ENCODE measurements at places on chromosomes 2 and 18.

GRCh38 chr18:25169701-25170100 is 182.3 kb downstream of the ZNF521 start:
- DNase-seq, result no peak

DNA sequence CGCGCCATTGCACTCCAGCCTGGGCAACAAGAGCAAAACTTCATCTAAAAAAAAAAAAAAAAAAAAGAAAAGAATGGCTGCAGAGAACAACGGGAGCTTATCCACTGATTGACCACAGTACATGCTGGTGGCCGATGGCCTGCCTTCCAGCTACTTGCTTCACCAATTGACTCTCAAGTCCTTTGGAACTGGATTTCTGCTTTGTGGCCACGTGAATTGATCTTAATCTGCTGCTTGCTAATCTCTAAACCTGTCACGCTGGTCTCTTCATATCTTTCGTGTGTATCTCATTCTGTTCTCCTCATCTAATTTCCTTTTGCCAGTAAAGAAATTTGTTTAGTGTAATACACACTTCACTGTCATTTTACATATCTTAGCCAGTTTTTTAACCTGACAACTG is 512.5 kb upstream of the CNTNAP5 start:
- DNase-seq, result no peak

DNA sequence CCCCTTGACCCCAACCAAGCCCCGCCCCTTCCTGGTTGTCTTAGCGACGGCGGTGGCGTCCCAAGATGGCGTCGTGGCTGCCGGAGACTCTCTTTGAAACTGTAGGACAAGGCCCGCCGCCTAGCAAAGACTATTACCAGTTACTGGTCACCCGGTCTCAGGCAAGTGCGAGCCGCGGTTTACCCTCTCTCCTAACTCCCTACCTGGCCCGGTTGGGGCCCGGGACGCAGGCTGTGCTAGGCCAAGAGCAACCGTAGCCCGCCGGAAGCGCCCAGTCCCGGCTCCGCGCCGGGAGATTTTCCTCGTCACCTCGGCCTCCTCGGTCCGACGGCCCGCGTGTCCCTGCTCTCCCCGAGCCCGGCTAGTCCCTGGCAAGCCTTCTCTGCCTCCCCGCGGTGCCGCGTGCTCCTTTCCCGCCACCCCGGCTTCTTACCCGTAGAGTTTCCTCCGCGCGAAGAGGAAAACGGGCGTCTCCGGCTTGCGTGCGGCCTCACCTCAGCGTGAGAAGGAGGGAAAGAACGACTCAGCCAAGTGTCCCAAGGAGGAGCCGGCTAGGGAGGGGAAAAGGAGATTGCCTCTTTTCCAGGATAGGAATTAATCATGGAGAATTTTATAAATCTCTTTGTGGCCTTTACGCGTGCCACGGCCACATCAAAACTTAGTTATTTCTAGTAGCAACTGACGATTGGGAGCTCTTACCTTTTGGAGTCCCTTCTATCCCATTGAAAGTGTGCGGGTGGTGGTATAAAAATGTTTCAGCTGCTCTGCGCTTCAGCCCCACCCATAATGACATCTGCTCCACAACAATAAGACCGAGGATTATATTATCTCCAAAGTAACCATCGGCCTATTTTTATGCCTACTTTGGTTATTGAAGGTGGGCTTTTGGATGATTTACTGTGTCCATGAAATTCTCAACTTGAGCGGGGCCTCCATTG is at the start of gene FBXO36:
Gene FBXO36, plus strand, starts transcription at position 55 of the 938 bp plus-strand sequence. Its CDS starts 11 bp downstream, at position 66.
- DNase-seq, result peak; percentile 76

DNA sequence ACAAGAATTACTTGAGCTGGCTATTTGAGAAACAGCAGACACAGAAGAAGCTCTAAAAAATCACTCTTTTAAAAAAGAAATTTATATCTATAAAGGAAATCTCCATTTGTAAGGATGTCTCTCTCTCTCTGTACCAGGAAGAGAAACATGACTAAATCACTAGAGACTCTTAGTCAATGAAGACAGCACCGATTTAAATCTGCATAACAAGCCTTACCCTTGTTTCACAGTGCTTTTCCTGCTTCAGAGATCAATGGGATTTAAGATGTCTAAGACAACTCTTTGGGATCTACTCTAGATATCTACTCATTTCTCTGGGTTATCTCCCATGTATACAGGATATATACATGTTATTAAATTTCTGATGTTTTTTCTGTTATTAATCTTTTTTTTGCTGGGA is 359.2 kb upstream of the RND3 start:
- no peak for DNase-seq

GRCh38 chr2:74537140-74537539 is 7.4 kb downstream of the HTRA2 start:
- DNase-seq, result no peak

GRCh38 chr2:149145314-149146295 is 107.1 kb downstream of the LYPD6B start:
- DNase-seq, result no peak

DNA sequence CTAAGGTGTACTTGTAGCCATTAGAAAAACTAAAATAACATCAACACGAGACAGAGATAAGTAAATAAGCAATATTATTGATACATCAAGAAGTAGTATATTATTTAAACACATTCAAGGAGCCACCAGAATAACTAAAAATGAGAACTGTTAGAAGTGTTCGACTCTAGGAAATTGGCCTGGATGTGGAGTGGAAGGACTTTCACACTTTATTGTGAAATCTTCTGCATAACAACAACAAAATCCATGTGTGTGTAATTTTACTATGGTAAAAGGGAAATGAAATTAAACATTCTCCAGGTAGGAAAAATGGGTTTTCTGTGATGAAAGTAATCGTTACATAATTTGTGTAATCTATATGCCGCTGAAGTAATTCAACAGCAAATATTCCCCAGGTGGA is 96.3 kb upstream of the RNF152 start:
- DNase-seq, result no peak

- no peak for DNase-seq
These were observed 112.8 kb upstream of the GLS start for GRCh38 chr2:190767821-190768220.

DNA sequence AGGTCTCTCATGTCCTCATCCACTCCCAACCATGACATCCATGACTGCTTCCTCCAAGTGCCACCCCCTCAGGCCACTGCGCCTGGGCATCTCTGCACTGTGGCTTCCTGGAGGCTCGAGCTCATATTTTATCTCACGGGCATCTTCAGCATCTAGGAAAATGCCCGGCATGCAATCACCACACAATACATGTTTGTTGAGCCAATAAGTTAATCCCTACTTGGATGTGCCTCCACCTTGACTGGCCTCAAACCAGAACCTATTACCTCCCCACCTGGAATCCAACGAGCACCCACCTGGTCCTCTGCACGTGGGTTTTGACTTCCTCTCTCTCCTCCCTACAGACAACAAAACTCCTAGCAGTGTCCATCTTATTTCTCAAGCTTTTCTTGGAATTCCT is 198.9 kb upstream of the REV1 start:
- DNase-seq, result no peak

DNA sequence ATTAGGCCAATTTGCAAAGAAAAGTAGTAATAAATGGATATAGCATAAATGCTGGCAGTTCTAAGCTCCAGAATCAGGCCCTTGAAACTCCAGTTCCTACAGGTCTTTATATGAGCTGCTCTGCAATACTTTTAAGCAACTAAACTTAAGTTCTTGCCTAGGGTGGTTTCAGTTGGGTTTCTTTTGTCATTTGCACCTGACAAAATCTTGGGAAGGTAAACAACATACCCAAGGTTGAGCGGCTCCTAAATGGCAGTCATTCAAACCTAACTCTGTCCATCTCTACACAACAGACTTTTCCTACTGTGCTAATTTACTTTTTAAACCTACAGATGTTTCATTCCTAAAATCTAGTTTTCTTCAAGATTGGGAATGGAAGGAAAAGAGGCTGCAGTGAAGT is 9.3 kb upstream of the KANSL1L start:
- no peak for DNase-seq

DNA sequence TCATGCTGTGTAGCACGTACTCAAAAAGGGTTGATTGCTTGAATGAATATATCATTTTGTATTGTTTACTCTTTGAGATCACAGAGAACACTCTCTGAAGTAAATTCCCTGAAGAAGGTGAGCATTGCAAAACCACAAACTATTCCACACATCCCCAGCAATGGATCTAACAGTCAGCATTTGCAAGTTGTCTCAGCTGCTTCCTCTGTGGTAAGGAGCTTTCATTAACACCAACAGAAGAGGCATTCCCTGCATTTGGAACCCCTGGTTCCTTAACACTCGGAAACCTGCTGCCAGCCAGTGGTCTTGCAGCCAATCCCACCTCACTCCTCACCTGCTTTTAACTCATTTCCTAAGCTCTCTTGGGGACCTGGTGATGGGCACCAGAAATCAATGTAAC is 108.4 kb downstream of the IRS1 start:
- DNase-seq, result no peak

DNA sequence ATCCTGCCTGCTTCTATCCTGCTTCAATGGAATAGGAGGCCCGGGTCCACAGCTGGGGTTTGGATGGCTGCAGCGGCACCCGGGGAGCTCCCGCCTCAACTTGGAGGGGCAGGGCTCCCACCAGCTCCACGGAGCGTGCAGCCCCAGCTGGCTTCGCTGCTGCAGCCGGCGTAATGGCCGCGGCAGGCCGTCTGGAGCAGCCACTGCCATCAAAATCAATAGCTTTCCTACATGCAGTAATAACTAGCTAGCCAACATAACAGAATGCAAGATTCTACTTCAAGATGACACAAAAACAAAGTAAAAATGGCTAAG is 154.2 kb upstream of the RMP24 start:
- no peak for DNase-seq

GRCh38 chr2:231512222-231512621 is 18.0 kb downstream of the NMUR1 start:
- no peak for DNase-seq

- no peak for DNase-seq
These were observed 834.9 kb upstream of the SALL3 start for GRCh38 chr18:78144669-78145068.

- no peak for DNase-seq
These were observed 38.9 kb downstream of the DHX57 start for GRCh38 chr2:38836791-38837190.

GRCh38 chr18:62323483-62324180 is 1.5 kb upstream of the TNFRSF11A start:
- no peak for DNase-seq

DNA sequence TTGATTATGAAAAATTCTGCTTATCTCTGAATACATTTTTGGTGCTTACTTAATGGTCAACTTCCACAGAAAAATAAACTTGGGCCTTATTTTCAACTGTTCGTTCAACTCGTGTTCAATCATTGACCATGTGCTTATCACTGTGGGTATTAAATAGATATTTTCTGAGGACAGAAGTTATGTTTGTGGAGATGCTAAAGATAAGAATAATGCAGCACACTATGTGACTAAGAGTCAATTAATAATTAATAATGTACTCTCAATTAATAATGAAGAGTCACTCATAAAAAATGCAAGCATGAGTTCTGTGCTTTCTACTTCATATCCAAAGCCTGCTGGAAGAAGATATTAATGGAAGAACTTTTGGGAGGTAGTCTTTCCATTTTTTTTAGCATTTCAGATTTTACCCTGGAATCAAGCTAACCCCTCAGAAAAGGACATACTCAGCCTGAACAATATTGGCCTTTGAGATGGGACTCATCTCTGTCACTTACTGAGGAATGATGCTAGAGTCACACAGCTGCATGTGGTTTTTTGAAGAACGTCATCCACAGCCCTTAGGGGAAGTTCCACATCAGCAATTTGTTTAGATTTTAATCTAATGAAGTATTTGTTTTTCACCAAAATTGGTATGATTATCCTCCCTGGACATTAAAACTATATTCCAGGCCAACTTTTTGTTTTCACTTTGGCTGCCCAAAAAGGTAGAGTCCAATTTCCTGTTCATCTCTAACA is 191.9 kb upstream of the CRIM1 start:
- no peak for DNase-seq

DNA sequence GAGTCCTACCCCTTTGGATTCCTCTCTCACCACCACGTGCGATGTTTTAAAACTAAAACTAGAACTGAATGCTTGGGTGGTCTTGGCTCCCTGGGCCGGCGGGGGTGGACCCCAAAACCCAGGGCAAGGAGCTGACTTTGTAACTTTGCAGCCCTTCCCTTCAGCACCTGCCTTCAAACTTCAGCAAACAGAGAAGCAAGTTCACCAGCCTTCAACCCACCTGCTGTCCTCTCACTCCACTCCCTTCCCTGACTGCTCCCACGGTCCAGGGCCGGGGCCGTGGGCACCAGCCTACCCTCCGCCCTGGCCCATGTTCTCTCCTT is 54.5 kb downstream of the COL6A3 start:
- no peak for DNase-seq

DNA sequence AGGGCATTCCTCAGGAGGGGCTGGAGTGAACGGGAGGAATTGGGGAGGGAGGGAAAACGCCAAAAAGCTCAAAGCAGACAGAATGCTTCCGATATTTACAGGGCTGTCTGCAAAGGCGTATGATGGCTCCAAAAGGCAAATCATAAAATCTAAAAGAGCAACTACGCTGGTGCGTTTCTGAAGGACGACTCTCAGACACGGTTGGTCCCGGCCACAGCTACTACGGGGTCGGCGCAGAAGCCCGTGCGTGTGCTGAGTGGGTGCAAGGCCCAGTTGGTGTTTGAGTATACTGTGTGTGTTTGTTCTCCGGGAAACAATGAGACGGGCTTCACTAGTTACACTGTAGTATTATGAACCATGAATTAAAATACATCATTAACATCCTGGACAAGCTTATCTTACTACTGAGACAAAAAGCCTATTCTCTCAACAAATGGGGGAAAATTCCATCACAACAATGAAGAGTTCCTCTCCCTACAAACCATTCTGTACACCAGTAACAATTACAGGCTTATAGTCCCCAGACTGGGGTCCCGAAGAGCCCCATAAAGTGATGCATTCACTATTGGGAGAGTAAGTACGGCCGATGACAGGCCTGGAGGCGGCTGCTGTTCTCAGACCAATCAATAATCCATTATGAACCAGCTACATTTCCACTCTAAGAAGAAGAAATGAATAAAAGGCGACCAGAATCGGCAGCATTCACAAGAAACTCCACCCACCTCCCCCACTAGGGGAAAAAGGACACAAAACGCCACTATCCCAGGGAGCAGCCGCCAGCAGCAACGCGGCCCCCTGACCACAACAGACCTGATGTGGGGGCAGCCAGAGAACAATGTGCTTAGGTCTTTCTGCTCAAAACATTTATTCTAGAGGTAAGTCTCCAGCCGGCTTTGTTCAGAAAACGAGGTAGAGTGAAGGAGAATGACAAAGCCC is 43.4 kb downstream of the ZNF516 start:
- DNase-seq, result no peak

GRCh38 chr2:65320042-65320725 is 92.6 kb downstream of the ACTR2 start:
- peak; percentile 97 for DNase-seq

DNA sequence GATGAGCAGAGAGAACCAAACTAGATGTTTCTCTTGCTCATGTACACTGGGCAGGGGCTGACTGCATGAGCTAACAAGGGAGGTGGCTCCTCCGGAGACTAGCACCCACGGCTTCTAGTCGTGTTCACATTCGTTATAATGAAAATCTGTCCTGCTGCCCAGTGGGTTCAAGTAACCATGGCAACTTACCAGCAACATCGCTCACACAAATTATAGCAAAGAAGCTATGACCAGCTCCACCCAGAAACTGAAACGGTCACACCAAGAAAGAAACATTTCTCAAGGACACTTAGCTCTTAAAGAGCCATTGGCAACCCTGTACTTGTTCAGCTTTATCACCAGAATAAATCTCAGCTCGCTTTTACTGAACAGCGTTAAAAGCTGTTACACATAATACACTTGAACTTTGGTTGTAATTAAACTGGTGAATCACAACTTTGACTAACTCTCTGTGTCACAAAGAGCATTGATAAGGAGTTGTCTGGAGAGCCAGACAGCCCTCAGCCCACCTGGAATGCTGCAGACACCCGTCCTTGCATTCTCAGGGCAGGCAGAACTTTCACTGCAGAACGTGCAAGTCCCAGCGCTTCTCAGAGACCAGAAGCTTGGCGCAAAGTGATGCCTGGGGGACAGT is 141.2 kb downstream of the PID1 start:
- DNase-seq, result no peak
